ENCODE measurements at places on chromosomes 5 and 9. TPM values are rescaled to one million over a fixed set of nuclear protein-coding genes. Genes with fewer than 3 reads are reported as not detected.

The IFNA2 gene
- 0.21 TPM for total RNA-seq

The PLAC8L1 gene
- not detected for total RNA-seq

The LCN9 gene
- not detected for total RNA-seq

The DCAF10 gene
- total RNA-seq = 8.8 TPM

The ZNG1F gene
- total RNA-seq = 3.0 TPM

The TLR4 gene
- 59.9 TPM for total RNA-seq

The SPEF2 gene
- total RNA-seq = 2.9 TPM

The SLC6A19 gene
- not detected for total RNA-seq

The CYSRT1 gene
- total RNA-seq = 0.21 TPM

The PRR16 gene
- total RNA-seq = 0.63 TPM

The ARSB gene
- 16.2 TPM for total RNA-seq

The NREP gene
- 6.1 TPM for total RNA-seq

The CNTFR gene
- total RNA-seq = not detected

The ARID3C gene
- not detected for total RNA-seq

The TAF11L10 gene
- not detected for total RNA-seq

The SLC34A1 gene
- 0.21 TPM for total RNA-seq

The C5orf52 gene
- not detected for total RNA-seq

The PCDHGA6 gene
- 0.10 TPM for total RNA-seq

The PPP2R2B gene
- total RNA-seq = 5.4 TPM

The DELE1 gene
- total RNA-seq = 47.1 TPM

The LHX3 gene
- total RNA-seq = not detected

The PAEP gene
- total RNA-seq = not detected

The FBXL7 gene
- not detected for total RNA-seq

The GLRA1 gene
- not detected for total RNA-seq

Measured in mononuclear cell (primary cell).